ENCODE measurements at places on chromosomes 3 and 15. TPM values are rescaled to one million over a fixed set of nuclear protein-coding genes. Genes with fewer than 3 reads are reported as not detected.
A peak's percentile ranks its signal among the peaks of the same experiment; 100 is the strongest.

DNA sequence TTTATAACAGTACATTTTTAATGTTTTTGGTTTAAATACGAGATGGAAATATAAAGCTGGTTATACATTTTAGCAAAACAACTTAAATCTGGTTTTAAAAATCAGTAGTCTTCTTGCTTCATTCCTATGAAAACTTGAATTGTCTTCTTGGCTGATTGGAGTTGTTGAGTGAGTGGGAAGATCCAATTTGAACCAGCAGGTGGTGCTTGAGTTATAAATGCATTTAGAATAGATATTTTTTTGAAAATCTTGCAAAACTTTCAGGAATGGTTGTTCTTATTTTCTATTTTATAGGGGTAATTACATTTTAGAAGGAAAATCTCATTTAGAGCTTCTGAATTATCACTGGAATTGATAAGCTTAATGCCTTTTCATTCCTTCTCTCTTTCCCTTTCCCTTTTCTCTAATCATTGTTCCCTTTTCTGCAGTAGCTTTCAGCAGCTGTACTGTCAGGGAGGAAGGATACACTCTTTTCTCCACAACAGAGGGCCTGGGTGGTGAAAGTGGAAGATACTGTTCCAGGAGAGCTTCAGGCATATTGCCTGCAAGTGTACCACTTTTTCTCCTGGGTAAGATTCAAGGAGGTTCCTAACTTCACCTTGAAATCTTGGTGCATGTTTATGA lies 335.6 kb downstream of the NLGN1 start:
- no peak for ATAC-seq

Gene CDV3
- 104 TPM for total RNA-seq

- ATAC-seq, result no peak
Measured at GRCh38 chr3:149534671-149535332, 60.3 kb downstream of the TM4SF4 start.

Gene CPNE9
- not detected for total RNA-seq

Gene C3orf49
- not detected for total RNA-seq

- peak; percentile 100 for ATAC-seq
Measured at GRCh38 chr3:98500019-98500418, 2.5 kb downstream of the OR5K2 start.

- ATAC-seq, result no peak
Measured at GRCh38 chr15:80090879-80091503, 31.5 kb downstream of the ZFAND6 start.

DNA sequence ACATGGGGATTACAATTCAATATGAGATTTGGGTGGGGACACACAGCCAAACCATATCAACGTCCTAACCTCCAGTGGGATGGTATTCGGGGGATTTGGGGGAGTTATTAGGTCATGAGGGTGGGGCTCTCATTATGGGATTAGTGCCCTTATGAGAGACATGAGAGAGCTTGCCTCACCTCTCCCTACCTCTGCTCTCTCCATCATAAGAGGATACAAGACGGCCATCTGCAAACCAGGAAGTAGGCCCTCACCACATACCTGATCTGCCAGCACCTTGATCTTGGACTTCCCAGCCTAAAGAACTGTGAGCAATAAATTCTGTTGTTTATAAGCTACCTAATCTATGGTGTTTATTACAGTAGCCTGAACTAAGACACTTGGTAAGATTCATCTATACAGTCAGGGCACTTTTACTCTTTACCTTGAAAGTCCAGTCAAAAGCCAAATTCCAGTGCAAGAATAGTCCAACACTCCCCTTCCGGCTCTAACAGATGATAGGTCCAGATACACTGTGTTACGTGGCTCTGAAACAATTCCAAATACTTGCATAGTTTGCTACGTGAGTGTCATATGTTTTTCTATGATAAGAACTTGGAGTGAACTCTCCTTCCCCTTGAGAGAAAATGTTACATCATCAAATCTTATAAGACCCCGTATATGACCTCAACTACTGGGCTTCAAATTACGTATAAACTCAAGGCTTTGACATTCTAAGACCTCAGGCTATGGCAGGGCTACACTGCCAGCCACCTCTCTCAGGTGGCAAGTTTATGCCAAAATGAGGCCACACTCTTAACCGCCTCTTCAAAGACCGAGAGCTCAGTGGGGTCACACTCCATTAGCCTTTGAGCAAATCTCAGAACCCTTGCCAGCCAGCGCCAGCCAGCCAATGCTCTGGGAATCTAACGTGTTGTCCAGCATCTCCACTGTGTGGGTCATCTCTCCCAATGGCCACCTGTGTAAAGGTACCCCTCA lies 129.9 kb downstream of the XXYLT1 start:
- ATAC-seq, result peak; percentile 76

Gene ALPK3
- total RNA-seq, result 5.5 TPM

Gene TM4SF1
- total RNA-seq, result 125 TPM

DNA sequence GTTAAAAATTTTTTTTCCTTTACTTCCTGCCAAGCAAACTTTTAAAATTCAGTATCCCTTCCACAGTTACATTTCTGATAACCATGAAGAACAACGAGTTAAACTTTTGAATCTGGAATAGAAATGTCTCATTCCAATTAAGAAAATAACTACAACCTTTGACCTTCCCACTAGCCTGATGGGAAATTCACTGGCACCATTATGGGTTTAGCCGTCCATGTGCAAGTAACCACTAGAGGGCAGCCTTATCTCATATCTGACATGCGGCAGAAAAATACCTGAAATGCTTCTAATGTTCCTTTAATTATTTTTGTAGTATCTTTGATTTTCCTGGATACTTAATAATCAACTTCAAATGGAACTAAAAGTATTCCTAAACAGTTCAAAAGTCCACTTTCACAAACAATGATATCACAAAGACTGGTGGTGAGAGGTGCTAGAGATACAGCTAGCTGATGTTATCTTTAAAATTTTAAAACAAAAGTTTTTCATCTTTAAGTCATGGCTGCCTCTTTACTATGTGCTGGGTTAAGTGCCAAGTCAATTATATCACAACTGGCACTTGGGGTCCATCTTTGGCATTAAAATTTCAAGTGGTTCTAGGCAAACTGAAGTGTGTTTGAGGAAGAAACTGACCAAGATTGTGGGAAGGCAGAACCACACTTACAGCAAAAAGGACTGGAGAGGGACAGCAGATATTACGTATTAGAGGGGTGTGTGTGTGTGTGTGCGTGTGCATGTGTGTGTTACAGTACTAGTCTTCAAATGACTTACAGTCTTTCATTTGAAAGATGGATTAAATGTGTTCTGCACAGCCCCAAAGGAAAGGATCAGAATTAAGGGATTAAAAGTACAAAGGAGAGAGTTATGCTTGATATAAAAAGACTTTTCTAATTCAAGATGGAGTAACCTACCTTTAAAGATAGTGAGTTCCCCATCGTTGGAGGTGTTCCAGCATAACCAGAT lies 107.1 kb upstream of the ICE2 start:
- ATAC-seq, result peak; percentile 71

DNA sequence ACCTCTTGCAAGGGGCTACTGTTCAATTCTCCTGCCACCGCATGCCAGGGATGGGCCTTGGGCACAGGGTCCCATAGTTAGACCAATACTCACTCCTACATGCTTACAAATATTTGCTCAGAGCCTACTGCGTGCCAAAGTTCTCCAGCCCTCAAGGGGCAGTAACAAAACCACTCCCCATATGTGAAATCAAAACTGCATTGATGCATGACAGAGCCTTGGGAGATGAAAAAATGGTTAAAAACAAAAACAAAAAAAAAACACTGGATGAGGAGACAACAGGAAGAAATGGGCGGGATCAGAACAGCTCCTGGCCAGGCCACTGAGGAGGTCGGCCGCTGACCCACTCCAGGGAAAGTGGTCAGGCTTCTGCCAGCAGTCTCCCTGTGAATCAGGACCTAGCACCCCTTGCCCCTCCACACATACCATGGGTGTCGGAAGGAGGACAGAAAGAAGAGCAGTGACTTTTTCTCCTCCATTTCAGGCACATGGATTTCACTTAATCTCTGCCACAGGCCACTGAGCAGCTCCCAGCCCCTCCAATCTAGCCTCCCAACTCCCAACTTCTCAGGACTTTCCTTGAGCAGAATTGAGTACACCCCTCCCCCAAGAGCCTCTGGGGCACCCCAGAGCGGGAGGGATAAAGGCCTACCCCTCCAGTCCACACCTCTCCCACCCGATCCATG lies 2.8 kb downstream of the PLXNB1 start:
- no peak for ATAC-seq

GRCh38 chr15:70669006-70669602 lies 94.3 kb downstream of the UACA start:
- no peak for ATAC-seq

DNA sequence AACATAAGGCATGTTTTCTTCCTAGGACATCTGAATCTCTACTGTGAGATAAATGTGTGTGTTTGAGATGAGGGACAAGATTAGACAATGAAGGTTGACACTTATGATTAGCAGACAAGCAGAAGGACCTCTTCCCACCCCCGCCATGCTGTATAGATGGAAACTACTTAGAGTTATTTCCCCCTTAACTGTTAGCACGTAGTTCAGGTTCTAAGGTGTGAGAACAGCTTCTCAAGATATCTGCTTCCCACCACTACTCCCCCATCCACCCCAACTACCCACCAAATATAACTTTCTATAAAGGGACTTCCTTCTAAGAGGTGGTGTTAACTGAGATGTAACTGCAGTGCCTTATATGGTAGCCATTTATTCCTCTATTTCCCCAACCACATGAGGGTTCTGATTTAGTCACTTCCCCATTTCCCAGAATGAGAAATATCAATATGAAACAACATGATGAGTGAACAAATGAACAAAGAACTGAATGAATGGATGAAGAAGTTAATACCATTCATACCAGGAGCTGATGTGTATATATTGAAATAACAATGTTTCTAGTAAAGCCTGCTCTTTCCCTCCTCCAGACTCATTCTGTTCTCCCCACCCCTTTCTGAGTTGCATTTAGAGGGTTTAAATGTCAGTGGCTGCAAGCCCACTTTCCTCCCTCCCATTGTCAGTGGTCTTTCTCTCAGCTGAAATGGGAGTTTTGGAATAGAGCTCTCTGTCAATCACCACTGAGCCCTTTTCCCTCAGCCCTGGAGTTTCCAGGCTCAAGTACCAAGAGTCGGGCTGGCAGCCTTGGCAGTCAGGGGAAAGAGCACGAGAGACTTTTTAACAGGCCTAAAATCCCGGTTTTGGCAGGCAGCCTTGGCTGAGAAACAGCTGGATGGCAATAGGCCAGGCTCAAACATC lies 7.7 kb upstream of the RFTN1 start:
- ATAC-seq, result no peak

- no peak for ATAC-seq
Measured at GRCh38 chr3:197399486-197399885, 101.1 kb upstream of the DLG1 start.

- no peak for ATAC-seq
Measured at GRCh38 chr3:152583963-152584362, 251.0 kb upstream of the P2RY1 start.

Gene RAB6B
- total RNA-seq, result 3.3 TPM

GRCh38 chr15:81025721-81026370 lies 25.1 kb downstream of the TLNRD1 start:
- ATAC-seq, result no peak

- peak; percentile 55 for ATAC-seq
Measured at GRCh38 chr3:136465296-136465695, 215.2 kb downstream of the PCCB start.

Gene TMEM39A
- total RNA-seq, result 13.1 TPM

DNA sequence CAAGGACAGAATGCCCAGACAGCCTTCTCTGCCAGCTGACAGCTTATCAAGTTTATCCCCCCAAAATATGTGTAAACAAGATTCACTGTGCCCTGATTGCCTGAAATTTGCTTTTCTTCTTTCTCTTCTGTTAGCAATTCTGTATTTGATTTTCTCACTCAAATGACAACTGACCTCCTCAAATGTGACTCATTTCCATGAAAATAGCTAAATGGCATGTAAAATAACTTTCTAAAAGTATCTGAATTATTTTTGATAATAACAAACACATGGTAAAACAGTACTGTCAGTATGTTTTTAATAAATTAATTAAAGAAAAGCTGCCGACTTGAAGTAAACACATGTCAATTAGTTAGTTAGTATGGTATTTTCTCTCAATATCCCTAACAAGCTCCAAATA lies 202.3 kb upstream of the STAC start:
- no peak for ATAC-seq

Gene LSAMP
- 0.28 TPM for total RNA-seq

DNA sequence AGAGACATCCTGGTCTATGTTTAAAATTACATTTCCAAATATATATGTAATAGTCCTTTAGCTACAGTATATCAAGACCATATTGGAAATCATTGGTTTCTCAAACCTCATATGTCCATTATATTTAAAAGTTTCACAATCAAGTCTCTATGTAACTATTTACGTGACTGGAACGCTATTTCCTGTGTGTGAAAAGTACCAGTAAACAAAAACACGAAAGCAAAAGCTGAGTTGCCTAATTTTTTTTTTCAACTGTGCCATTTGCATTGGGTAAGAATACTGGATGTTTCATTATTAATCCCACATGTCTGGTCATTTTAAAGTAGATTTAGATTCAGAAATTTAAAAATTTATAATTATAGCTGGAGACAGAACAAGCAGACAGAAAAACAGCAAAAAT lies 381.4 kb downstream of the TBC1D5 start:
- no peak for ATAC-seq

Gene UTS2B
- total RNA-seq, result not detected

GRCh38 chr15:33894193-33894592 lies 74.1 kb upstream of the CHRM5 start:
- no peak for ATAC-seq

DNA sequence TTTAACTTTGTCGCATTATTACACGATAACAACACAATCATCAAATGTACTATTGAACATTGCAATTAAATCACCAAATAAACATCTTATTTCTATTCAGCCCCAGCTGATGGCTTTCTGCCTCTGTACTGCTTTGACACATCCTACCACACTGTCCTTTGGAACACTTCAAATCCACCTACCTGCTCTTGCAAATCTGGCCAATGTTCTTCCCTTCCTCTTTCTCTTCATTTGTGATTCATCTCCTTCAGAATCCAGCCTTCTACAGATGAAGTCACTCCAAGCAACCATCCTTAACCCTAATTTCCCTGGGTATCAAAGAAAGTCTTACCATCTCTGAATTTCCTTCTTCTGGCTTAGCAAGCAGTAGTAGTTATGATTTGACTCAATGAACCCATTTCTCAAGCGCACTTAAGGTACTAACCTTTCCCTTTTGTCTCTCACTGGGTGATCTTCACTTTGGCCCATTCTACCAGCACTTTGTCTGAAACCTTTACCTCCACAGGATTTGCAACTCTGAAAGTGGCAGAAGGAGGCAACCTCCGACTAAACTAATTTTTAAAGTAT lies 502.9 kb downstream of the FOXP1 start:
- ATAC-seq, result no peak

DNA sequence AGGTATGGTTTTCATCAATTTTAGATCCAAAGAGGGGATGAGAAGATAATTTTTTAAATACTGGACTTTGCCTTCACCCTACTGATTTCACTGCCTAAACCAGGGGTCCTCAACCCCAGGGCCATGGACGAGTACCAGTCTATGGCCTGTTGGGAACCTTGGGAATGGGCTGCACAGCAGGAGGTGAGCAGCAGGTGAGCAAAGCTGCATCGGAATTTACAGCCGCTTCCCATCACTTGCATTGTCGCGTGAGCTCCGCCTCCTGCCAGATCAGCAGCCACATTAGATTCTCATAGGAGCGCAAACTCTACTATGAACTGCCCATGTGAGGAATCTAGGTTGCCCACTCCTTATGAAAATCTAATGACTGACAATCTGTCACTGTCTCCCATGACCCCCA lies 76.3 kb upstream of the TTBK2 start:
- ATAC-seq, result no peak

All from esophagus mucosa (tissue), 1 donor.